Posterior vena cava (tissue), 2 donors: ENCODE measurements at places on chromosomes 4 and X. TPM values are rescaled to one million over a fixed set of nuclear protein-coding genes. Genes with fewer than 3 reads are reported as not detected.

DNA sequence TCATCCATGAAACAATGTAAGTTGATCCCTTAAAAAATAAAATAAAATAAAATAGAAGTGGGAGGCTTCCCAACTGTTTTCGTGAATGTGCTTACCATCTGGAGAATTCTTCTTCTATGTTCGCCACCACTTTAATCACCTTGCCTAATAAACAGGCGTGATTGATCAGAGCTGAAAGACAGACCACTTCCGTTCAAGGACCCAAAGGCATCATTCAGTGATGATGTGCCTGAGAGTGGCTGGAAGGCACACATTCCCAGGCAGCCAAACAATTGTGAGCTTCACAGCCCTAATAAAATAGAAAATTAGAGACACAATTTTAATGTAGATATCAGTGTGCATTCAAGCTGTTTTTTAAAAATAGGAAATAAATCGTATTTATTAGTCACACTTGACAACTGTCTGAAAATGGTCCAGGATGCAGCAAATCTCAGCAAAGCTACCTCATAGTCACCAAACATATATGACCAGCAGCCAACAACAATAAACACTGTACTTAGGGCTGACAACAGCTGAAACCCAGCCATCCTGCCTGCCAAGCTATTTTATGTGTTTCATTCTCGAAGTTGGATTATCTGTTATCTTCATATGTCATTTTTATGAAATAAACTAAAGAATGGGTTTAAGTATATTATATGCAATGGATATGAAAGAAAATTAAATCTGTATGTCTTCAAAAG is 163.2 kb upstream of the FAM9B start:
- no peak for DNase-seq

GRCh38 chrX:16160729-16161128 is 6.6 kb upstream of the MAGEB17 start:
- DNase-seq = no peak

DNA sequence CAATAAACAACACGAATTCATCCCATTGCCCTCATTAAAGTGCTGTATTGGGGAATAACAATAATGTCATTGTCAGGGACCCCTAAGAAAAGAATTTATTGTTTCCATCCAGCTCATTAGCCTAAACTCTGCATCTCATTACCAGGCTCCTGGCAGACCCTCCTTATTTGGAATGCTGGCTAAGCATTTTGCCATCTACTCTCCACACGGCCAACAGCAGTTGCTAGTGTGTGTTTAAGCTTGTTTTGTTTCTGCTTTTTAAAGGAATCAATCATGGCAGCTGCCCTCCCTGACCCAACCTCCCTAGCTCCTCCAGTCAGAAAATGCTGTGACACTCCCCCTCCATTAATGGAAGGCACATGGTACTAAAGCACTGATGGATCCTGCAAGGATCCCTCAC is 43.5 kb downstream of the GATB start:
- DNase-seq = no peak

Gene CPE
- 334 TPM for total RNA-seq
